ENCODE measurements at places on chromosomes 7 and 10.

- no peak for DNase-seq
Observed at GRCh38 chr7:73703757-73704639, 15.5 kb downstream of the STX1A start.

- no peak for DNase-seq
Observed at GRCh38 chr7:110790992-110791391, 299.9 kb upstream of the LRRN3 start.

DNA sequence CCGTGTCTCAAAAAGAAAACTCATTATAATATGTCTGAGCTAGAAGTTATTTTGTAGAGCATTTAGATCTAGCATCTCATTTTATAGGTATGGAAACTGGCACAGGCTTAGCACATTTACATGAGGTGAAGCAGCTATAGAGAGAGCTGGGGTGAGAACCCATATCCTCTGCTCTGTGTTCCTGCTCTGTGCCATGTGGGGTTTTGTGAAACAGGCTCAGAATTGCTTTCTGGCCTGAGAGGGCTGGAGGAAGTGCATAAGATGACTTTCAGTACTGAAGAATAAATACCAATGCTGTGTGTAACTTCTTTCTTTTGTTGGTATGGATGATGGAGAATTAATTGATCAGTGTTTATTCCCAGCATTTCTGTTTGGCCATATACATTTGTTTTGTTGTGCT lies 159.1 kb downstream of the LRRC4 start:
- no peak for DNase-seq

GRCh38 chr7:78473021-78473420 lies 674.4 kb downstream of the PHTF2 start:
- DNase-seq, result no peak

- DNase-seq, result no peak
Observed at GRCh38 chr10:129877773-129878371, 86.2 kb downstream of the EBF3 start.

DNA sequence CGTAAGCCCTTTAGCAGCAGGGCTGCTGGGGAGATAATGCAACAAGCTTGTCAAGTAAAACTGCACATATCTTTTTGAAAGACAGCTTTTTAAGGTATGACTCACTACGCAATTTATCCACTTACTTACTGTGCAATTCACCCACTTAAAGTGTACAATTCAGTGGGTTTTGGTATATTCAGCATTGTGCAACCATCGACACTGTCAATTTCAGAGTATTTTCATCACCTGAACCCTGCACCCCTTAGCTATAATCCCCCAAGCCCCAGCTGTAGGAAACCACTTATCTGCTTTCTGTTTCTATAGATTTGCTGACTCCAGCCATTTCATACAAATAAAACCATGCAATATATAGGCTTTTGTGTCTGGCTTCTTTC lies 168.0 kb downstream of the PTPN20 start:
- no peak for DNase-seq

GRCh38 chr7:77330169-77330882 lies 85.8 kb downstream of the GSAP start:
- no peak for DNase-seq

DNA sequence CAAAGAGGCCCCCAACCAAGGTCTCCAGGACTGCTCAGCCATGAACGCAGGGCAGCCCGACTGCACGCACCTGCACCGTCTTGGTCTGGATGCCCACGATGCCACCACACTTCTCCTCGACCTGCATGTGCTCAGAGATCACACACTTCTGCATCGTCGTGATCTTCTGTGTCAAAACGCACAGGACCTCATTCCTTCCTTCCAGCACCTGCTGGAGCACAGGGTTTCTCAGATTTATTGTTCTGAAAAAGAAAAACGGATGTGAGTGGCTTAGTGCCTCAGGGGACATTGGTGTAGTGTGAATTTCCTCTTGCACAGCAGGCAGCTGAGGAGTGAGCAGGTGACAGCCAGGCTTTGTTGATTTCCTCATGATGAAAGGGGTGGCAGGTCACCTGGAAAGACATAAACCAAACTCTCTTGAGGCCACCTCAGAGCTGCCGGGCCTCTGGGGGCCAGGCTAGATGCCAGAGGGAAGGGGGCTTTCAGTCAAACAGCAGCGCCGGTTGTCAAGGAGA lies 38.2 kb downstream of the GSDME start:
- DNase-seq, result no peak

Data from stimulated activated CD8-positive, alpha-beta memory T cell treated with anti-CD3 and anti-CD28 coated beads, Interleukin-15, amount 100 ng/mL, for 4 hours (primary cell).